Endothelial cell (in vitro differentiated cells): ENCODE measurements at places on chromosomes 7 and 10. TPM values are rescaled to one million over a fixed set of nuclear protein-coding genes. Genes with fewer than 3 reads are reported as not detected.
A peak's percentile ranks its signal among the peaks of the same experiment; 100 is the strongest.

- DNase-seq = no peak
These were observed 814 bp downstream of the TMEM72 start for GRCh38 chr10:44911951-44912350.

DNA sequence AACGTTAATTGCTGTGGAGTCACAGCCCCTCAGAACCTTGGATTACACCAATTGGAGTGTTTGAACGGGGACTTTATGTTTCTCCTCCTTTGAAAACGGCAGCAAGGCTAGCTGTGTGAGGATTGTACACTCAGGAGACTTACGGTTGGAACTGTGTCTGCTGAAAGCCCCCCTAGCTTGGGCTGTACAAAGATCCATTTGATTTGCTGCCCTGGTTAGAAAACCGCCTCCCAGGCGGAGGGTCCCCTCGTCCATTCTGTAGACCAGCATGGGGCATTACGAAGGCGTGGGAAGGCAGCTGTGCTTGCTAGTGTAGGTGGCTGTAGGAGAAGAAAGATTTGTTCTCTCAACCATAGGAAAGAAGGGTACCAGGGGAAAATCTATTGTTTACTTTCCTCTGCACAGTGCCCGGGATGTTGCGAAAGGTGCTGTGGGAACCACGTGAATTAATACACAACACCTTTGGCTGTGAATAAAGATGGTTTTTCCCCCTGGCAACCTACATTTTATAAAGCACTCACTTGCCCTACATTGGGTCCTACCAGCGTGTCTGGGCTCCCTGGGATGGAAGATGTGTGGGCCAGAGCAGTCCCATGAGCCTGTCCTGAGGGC, 73.4 kb upstream of the BTBD16 start:
- no peak for DNase-seq

DNA sequence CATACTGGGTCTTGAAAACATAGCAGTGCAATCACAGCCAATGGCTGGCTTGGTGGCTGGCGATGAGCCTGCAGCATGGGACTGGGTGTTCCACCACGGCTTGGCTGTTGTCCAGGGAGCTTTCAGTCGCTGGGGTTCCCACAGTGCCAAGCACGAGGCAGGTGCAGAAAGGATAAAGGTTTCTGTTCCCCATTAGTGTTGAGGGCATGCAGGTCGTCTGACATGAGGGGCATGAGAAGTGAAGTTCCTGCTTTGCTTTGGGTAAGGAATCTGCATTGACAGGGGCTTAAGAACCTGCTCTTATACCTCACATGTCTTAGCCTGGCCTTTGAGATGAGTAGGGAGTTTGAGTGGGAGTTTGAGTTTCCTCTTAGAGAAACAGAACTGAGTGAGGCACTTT, 9.0 kb upstream of the CFTR start:
- no peak for DNase-seq

DNA sequence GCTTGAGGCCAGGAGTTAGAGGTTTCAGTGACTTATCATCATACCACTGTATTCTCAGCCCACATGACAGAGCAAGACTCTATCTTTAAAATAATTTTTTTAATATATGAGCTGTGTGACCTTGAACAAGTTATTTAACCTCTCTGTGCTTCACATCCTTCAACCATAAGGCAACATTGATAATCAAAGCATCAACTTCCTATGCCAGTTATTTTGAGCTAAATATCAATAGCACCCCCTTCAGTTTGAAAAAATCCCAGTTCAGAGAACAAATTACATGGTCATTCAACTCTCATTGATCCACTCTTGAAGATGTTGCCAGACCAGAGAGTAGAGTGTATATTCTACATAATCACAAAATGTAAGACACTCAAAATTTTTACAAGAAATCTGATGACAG, 53.0 kb downstream of the ASNS start:
- DNase-seq = no peak

CTAGE4 gene
- total RNA-seq = 3.3 TPM

- no peak for DNase-seq
These were observed 80.3 kb downstream of the ANK3 start for GRCh38 chr10:60309371-60309770.

GRCh38 chr7:14759785-14760184, 142.8 kb downstream of the DGKB start:
- no peak for DNase-seq

DNA sequence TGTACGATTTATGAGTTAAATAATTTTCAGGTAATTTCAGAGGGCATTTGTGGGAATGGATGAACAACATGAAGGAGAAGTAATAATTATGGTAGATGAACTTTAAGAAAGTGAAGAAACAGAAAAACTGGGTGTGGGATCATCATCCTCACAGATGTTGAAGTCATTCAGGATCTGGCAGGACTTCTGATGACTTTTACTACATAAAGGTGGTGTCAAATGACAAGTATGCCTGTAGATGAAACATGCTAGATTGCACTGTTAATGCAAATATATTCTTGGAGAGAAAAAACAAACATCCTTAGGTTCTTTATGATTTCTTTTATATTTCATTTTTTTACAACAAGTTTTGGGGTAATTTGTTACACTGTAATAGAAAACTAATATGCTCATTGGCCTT, 230.2 kb downstream of the PCLO start:
- DNase-seq = no peak

WNT2 gene
- total RNA-seq = 0.41 TPM

DNA sequence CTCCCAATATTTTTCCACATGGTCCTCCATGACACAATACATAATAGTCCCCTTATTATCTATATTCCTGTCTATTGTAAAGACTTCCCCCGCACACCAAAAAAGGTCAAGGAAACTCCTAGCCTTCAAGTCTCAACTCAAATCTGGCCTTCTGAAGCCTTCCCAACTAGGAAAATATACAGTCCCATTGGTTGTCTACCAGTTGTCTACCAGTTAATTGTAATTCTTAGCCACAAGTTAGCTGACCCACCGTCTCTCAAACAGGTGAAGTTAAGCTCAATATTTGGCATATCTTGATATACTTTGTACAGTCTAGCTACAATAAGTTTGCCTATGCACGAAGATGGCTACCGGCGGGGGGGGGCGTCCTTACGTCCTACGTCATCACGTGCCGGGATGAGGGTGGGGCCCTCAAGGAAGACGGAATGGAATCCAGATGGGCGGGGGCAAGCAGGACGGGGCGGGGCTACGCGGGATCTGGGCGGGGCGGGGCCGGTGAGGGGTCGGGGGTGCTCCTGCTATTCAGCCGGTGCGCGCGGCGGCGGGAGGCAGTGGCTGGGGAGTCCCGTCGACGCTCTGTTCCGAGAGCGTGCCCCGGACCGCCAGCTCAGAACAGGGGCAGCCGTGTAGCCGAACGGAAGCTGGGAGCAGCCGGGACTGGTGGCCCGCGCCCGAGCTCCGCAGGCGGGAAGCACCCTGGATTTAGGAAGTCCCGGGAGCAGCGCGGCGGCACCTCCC, at the start of gene AHR:
Gene AHR, plus strand, starts transcription at position 551 of the 738 bp plus-strand sequence. CDS start 613 bp downstream, outside the sequence.
- DNase-seq = peak; percentile 79

GRCh38 chr7:18913106-18913505, 204.3 kb downstream of the TWIST1 start:
- DNase-seq = no peak

C10orf53 gene
- not detected for total RNA-seq

- DNase-seq = no peak
These were observed 399.1 kb upstream of the AKR1E2 start for GRCh38 chr10:4426866-4427265.

- DNase-seq = peak; percentile 45
These were observed at the start of gene SNX10 for GRCh38 chr7:26291699-26292538. SNX10 (plus strand) TSS chr7:26291862; CDS start chr7:26346443, 54,581 bp downstream.

DNA sequence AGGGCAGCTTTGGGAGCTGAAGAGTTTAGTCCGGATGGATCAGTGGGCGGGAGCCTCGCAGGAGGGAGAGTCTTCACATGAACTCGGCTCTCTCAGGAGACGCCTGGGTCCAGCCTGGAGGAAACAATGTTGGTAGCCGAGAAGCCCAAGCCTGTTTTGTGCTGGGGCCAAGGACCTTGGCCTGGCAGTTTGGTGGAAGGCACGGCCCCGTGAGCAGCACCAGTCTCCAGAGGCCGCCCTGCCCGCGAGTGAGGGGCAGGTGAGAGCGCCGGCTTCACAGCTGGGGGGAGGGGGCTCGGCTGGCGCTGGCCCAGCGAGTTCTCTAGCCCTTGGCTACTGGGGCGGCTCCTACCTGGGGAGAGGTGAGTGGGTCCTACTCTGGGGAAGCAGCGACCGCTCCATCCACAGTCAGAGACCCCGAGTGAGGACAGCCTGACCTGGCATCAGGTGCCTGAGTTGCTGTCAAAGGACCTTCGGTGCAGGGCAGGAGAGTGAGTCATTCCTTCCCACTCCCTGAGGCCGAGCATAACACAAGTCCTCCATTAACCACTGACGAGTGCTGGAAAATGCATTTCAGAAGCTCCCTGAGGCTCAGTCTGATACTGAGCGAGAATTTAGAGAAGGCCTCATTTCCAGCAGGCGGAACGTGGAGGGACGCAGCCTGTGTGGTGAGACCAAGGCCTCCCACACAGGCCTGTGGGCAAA, 89.3 kb upstream of the DIP2C start:
- no peak for DNase-seq

DNA sequence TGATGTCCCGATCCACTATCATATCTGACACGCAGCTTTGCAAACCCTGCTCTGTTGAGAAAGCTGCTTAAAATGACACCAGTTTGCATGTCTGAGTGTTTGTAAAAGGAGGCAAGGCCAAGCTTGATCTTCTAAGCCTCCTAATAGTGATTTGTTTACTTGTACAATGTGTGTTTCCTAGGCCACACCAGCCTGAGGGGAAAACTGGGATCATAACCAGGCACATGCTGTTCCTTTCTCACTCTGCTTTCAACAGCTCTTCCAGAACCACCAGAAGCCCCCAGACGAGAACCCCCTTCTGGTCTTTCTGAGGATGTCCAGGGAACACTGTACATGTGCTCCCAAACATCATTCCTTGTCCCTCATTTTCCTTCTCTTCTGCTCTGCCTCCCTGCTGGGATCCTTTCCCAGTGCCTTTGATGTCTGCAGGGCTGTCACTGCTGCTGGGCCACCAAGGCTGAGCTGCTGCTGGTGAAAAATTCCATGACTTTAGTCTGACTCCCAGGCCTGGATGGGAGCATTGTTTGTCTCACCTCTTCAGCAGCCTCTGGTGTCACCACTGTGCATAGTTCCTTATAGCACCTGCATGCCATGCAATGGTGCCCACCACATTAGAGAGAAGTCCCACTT, 4.0 kb upstream of the LGI1 start:
- no peak for DNase-seq

DNA sequence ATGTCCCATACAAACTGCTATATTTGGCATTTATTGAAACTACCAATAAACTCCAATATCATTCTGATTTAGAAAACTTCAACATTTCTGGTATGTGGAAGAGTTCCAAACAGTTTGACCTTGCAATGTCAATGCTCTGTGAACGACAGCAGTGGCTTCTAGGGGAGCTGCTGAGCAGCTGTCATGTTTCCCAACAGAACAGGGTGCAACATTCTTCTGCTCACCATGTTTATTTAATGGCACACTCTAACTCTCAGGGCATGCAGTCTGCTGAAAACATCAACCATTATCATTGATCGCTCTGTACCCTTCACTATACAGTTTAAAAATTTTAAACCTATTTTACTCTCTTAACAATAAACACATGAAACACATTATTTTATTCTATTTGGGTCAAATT, 25.9 kb downstream of the LMOD2 start:
- no peak for DNase-seq

DNA sequence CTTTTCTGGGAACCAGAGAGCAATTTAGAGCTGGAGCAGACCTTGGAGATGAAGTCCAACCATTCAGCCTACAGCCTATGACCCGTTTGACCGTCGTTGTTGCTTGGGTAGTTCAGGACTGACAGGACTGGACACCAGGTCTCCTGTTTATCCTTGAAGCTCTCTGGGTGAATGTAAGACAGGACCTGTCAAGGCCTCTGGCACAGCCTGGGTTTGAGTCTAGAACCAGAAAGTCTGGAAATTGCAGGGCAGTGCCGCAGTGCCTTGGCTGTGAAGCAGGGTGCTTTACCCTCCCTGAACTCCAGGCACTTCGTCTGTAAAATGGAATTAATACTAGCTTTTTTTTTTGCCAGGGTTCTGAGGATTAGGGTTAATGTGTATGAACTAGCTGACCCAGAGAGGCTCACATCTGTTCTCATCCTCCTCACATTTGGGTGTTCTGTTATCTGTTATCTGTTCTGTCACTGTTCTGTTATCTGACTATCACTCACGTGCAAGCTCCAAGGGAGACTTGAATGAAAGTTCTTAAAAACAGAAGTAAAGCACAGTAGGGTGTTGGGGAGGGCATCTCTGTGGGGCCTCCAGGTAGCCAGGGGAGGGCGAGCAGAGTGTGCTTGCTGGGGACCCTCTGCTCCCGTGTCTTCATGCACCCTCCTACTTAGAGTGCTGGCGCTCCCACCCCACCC, 9.9 kb downstream of the BLVRA start:
- DNase-seq = no peak

- DNase-seq = no peak
These were observed 1.8 kb downstream of the UFSP1 start for GRCh38 chr7:100887516-100888290.

ELN gene
- total RNA-seq = 44.8 TPM

DNA sequence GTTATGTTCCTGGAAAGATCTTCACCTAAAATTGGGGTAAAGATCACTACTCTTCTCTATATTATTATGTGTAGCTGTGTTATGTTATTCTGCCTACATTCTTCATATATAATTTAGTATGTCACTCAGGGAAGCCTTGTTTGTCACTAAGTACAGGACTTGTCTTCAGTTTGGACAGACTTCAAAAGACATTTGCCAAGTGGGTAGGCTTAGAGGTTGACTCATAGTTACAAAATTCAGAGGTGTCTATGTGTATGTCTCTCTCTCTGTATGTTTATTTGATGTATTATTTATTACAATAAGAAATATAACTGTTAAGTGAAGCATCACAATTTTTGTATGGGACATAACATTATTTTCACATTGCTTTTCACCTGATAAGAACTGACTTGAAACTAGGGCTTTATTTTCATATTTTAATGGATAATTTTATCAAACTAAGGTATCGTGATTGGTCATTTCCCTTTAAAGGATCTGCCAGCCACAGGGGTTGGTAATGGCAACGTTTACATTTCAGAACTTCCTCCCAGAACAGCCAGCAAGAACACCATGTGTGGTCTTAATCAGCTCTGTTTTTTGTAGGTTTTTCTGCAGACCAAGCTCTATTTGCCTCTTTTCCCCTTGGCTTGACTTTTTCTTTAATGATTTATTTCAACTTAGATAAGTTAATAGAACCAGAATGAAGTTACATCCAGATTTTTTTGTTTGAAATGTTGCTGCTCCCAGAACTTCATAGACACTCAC, 262.1 kb upstream of the CACNA2D1 start:
- no peak for DNase-seq

DNA sequence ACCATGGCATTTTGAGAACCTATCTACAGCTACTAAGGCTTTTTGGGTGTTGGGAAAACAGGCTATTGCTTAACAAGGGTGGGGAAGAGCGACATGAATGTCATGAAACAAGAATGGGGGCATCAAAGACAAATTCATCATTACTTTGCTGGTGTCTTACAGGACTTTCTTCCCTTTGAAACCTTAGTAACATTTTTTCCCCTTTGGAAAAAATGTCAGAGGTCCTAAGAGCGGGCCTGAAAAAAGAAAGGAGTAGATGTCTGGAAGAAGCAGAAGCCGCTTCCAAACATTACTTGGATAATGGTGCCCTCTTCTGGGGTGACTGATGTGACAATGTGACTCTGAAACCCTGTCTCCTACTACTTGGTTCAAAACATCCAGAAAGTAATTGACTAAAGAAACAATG, 3.8 kb upstream of the DDX50 start:
- peak; percentile 67 for DNase-seq
